ENCODE measurements at places on chromosomes 2 and 18.

GRCh38 chr18:80086281-80086680 lies 22.8 kb upstream of the ADNP2 start:
- no peak for DNase-seq

GRCh38 chr2:19336781-19337180 lies 21.6 kb downstream of the OSR1 start:
- DNase-seq = peak; percentile 77

DNA sequence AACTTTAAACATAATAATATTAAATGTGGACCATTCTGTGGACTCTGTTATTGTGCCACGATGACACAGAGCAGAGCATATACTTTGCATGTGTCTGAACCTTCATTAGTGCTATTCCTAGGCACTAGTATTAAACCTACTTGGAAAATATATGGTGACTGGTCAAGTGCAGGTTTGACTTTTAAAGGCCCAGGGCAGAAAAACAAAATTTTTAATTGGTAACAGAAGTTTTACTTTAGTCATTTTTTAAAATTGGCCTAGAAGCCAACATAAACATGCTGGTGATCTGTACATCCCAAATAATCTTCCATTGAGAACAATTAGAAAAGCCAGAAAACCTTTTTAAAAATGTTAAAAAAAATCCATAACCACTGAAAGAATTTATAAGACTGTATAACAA lies 16.6 kb downstream of the LDAH start:
- no peak for DNase-seq

DNA sequence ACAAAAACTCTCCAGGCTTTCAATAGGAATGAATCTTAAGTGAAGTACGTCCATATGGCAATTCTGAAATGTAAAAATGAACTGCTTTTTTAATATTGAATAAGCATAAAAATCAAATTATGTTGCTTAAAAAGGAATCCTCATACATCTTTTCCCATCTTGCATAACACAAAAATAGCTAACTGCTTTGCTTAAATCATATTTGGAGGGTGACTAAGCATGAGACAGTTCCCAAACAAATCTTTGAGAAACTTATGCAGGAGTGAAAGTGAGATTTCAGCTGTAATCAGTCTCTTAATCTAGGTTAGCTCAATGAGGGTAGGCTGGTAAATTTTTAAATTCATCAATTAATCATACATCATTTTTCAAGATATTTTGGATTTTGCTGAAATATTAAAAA lies 111.5 kb downstream of the MBD5 start:
- DNase-seq = no peak

DNA sequence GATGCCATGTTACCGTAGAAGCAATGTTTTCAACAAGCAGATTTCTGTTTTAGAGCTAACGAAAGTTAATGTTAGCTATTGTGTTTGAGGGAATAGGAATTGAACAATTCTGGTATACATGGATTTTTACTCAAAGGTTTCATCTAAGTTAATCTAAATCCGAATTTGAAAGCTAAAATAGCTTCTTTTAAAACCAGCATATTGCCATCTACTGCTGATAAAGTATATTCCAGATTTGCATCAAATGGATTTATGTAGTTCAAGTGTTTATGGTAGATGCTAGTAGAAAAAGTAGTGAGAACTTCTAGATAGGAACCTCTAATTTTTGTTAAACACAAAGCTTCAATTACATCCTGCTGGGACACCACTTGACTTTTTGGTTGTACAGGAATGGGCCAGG lies 1569.5 kb upstream of the NXPH2 start:
- DNase-seq = no peak

- DNase-seq = no peak
Measured at GRCh38 chr2:203905656-203906055, 30.9 kb upstream of the ICOS start.

GRCh38 chr18:57705832-57706595 lies 84.4 kb upstream of the NARS1 start:
- DNase-seq = no peak

GRCh38 chr18:28175930-28176697 lies 816 bp downstream of the CDH2 start:
- no peak for DNase-seq

DNA sequence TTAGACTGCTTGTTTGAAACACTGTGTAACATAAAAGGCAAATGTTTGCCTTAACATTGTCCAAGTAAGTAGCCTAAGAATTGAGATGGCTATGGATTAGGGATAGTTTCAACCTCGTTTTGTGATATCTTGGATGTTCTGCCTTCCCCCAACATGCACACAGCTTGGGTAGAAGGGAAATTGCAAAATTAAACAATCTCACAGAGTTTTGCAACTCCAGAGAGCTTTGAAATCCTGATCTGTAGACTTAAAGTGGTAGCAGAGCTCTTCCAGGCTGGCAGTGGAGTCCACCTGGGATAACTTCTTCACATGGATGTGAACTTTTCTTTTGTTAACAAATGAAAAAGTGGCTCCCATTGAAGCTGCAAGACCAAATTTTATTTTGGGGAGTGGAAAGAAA lies 59.6 kb downstream of the CHRNA1 start:
- DNase-seq = no peak

GRCh38 chr2:73337828-73338227 lies 44.5 kb upstream of the EGR4 start:
- no peak for DNase-seq

DNA sequence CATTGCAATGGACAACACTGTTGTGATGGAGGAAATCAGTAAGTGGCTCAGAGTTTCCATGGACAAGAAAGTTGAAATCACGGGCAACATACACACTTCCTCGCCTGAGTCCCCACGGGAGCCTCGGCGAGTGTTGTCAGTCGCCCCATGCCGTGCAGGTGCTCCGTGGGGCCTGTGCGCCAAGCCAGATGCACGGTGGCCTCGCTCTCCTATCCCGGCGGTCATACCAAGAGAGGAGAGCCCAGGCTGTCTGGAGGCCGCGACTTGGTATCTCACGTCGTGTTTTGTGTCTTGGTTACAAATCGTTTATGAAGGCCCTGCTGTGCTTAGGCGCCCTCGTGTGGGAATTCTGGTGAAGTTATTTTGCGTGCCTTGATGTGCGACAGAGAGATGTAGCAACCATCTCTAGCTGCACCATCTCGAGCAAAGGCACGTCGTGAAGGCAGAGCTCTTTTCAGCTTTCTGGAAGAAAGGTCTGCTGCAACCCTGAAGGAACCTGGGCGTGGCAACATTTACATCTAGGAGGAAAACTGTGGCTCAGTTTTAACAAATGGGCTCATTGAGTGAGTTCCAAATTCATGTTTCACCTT lies 21.8 kb downstream of the ATG4B start:
- DNase-seq = peak; percentile 80

GRCh38 chr18:13442451-13442850 lies 223.9 kb downstream of the LDLRAD4 start:
- no peak for DNase-seq

DNA sequence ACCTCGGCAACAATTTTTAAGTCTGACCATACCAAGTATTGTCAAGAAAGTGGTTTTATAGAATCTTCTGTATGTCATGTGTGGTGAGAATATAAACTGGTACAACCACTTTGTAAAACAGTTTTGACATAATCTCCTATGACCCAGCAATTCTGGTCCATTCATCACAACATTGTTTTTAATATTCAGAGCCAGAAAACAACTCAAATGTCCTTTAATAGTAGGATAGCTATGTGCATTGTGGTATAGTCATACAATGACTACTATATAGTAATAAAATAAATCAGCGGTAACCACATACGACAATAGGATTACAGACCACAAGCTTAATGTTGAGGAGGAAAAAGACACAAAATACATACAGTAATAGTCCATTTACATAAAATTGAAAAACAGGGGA lies 175.2 kb upstream of the SPATS2L start:
- no peak for DNase-seq

DNA sequence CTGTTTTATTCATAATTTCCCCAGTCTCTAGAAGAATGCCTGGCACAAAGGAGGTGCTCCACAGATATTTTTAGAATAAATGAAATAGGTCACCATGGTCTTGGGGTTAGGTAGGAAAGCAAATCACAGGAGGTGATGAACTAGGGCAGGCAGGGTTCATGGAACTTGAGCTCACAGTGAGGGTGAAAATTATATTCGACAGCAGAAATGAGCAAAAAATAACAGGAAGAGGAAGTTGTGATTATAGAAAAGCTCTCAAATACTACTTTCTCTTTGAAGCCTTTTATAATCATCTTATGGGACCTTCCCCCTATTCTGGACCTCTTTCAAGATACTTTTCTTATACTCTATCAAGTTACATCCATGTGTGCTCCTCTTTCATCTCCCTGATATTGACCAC lies 4.5 kb upstream of the CREB1 start:
- DNase-seq = no peak

DNA sequence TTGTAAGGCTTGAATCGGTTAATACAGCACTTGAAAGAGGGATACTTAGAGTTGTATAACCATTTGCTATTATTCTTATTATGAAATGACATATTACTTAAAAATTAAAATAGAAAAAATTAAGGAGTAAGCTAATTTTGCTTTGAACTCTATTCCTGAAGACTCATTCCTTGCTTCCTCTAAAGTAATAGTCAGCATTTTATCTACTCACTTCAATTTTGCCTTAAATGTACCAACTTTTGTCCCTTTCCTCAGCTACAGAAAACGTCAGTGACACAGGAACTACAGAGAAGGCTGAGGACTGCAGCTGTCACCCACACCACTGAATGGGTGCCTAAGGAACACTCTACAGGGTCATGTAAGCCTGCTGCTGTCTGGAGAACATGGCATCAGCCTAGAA lies 80.7 kb upstream of the OSR1 start:
- no peak for DNase-seq

- DNase-seq = no peak
Measured at GRCh38 chr2:37631698-37632097, 39.7 kb downstream of the CDC42EP3 start.

GRCh38 chr18:25672490-25672889 lies 320.5 kb upstream of the ZNF521 start:
- no peak for DNase-seq

- no peak for DNase-seq
Measured at GRCh38 chr2:207617011-207617671, 8.1 kb downstream of the METTL21A start.

DNA sequence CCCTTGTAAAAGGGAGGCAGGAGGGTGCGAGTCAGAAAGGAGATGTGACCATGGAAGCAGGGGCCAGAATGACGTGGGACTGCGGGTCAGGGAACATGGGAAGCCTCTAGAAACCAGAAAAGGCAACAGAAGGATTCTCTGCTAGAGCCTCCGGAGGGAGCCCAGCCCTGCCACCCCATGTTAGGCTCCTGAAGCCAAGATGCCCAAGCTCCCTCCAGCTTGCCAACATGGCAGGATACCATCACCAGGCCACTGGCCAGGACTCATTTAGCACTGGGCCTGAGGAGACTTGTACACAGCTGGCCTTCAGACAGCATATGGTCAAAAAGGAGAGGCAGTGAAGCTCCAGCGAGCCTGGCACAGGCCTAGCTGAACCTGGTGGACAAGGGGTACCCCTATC lies 5.6 kb downstream of the TMEM247 start:
- no peak for DNase-seq

Measured in pons (tissue), 1 donor.